ENCODE measurements at places on chromosomes 11 and 22.

DNA sequence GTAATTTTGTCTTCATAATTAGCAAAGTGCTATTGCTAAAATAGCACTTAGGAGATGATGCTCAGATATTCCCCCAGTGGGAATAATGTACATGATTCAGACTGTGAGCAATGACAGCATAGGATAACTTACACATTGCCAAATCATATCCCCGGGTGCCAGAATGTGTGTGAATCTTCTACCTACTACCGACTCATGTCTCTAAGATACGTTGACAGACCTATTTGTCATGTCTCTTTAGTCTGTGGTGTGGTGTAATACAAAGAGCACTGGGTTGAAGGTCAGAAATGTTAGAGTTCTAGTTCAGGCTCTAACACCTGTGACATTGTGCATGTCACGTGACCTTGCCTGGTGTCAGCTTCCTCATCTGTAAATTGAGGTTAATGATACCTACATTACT is 31.0 kb upstream of the PICALM start:
- DNase-seq: no peak

GRCh38 chr11:108398439-108398838 is 68.9 kb downstream of the C11orf65 start:
- no peak for DNase-seq

- no peak for DNase-seq
Measured at GRCh38 chr11:21640491-21640890, 552.4 kb upstream of the ANO5 start.

GRCh38 chr11:94787801-94788200 is 19.6 kb downstream of the AMOTL1 start:
- no peak for DNase-seq

All from stimulated activated CD8-positive, alpha-beta memory T cell treated with anti-CD3 and anti-CD28 coated beads, Interleukin-4, amount 100 ng/mL, for 24 hours (primary cell).